ENCODE measurements at places on chromosomes 5 and 9.

DNA sequence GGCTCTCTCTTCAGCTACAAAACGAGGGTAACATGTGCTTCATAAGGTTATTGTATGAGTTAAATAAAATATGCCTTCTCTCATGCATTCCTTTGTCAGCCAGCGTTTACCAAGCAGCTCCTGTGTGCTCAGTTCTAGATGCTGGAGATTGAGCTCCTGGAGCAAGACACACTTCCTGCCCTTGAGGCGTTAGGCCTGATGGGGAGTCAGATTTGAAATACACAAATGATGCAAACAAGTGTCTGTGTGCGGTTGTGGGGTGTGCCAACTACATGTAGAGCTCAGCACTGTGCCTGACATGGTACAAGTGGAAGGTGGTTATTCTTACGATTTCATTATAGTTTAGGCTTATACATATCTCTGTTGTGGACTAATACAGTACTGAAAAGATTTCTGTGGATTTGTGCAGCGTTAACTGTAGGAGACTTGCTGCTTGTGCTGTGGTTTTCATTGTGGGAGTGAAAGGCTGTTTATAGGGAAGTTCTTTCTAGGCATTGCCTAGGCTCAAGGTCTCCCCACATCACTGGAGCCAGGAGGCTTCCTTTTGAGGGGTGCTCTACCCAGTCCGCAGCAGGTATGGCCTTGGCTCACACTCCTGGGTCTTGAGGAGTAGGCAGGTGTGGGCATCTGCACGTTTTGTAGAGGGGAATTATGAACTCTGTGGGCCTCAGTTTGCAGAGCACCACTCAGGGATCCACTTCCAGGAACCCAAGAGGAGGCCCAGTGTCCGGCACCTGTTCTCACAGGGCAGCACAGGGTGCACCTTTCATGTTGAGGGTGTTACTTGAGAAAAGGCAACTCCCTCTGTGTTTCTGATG, 39.8 kb upstream of the ANGPTL2 start:
- no peak for DNase-seq

- DNase-seq, result no peak
Measured at GRCh38 chr9:129177443-129177790, 644 bp downstream of the IER5L start.

DNA sequence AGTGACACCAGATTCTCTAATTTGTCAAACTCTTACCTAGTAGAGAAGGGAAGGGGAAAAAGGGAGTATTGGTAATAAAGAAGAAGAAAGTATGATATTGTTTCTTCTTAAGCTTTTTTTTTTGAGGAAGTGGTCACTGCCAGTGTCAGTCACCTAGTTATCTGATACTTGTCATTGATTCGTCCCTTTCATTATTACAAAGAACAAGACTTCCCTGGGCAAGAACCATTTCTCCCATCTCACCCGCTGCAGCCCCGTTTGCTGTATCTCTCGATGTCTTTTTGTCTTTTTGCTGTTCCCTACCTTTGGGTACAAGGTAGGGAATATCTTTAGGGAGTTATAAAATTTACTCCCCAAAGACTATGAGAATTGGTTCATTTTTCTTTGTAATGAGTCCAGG, 249.0 kb downstream of the ARHGAP26 start:
- DNase-seq, result no peak

GRCh38 chr5:35230038-35230611, at the start of gene PRLR:
TSS of gene PRLR (minus strand) at chr5:35230487. CDS start at chr5:35089620, 140,867 bp downstream.
- DNase-seq, result no peak

GRCh38 chr5:98585661-98586310, 187.7 kb upstream of the RGMB start:
- no peak for DNase-seq

GRCh38 chr5:141740885-141741284, 58.9 kb upstream of the ARAP3 start:
- DNase-seq, result no peak

- no peak for DNase-seq
Measured at GRCh38 chr5:504326-505154, 19.7 kb downstream of the SLC9A3 start.

DNA sequence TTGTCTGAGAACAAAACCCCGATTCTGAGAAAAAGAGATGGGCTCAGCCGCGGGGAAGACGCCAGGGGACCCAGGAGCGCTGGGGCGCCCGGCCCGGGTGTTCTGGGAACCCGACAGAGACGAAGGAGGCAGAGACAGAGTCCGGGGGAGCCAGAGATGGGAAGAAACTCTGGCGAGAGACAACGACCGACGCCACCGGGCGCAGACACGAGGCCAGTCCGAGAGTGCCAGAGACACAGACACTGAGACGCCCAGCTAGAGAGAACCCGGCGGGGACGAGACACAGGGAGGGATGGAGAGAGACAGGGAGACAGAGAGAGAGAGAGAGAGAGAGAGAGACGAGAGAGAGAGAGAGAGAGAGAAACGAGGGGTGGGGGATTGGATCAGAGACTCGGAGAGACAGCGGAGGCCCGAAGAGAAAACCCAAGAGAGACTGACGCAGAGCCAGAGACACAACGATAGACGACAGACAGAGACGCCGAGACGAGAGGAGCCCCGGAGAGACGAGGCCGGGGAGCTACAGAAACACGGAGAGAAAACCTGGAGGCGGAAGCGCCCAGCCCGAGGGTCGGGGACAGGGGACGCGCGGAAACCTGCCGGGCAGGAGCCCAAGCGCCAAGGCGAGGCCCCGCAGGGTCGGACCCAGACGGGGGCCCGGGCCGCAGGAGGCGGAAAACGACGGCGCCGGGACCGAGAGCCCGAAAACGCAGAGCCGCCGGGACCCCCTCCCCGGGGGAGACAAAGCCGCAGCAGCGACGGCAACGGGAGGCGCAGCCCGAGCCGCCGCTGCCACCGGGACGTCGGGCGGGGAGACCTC, 3.3 kb downstream of the NR5A1 start:
- DNase-seq, result no peak

GRCh38 chr9:81737871-81738507, 48.6 kb upstream of the TLE1 start:
- no peak for DNase-seq

DNA sequence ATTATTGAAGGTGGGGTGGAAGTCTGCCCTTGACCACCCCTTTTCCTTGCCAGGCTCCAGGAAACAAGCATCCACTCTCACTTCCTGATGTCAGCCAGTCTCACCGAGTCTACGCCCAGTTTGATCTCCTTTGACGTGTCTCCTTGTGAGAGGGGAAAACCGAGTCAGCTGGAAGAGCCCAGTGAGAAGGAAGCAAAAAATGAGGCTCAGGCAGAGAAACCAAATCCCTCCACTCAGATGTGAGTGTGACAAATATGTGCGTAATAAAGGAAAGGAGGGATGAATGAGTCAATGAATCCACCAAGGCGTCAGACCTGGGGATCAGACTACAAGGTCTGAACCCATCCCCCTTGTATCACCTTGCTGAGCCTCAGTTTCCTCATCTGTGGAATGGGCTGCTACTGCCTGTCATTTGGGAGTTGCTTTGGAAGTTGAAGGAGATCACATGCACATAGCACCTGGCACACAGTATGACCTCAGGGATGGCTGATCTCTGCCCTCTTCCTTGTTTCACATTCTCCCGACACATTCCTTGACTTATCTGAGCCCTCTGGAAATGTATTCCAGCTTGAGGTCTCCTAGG, 61.3 kb upstream of the XPA start:
- DNase-seq, result no peak

GRCh38 chr5:31186672-31187267, 6.7 kb upstream of the CDH6 start:
- peak; percentile 9 for DNase-seq

DNA sequence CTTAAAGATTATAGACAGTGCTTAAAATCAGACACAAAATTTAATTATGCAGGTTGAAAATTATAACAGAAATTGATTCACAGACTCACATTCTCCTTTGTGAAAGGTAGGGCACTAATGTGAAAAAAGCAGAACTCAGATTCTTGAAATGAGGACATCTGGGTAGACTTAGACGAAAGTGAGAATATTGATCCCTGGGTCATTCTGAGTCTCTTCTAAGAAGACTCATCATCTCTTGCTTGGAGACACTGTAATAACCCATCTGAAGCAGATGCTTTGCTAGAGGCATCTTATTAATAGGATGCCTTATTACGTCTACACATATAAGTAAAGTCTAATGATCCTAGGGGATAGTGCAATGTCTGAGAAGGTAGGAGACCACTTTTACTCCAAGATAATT, 274.4 kb downstream of the HINT1 start:
- DNase-seq, result no peak

DNA sequence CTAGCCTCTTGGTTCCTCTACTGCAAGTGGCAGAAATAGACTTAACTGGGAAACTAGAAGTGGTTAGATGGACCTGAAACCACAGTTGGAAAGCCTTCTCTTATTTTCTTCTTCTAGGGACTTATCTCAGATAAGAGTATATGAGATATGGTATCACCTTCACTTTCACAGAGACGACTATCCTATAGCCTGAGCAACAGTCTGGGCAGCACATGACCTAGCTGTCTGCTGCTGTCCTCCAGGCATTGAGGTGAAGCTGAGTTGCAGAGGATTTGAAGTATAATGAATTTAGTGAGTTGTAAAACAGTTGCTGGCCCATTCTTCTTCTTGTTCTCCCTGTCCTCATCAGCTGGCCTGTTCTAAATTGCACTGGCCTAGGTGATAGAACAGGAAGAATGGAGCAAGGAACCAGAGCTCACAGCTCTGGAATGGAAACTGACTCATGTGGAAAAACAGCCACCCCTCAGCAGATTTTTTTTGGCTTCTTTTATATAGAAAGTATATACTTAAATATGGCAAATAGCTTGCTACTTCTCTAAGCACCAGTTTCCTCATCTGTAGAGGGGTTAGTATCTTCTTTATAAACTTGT, 27.8 kb downstream of the RECK start:
- no peak for DNase-seq

DNA sequence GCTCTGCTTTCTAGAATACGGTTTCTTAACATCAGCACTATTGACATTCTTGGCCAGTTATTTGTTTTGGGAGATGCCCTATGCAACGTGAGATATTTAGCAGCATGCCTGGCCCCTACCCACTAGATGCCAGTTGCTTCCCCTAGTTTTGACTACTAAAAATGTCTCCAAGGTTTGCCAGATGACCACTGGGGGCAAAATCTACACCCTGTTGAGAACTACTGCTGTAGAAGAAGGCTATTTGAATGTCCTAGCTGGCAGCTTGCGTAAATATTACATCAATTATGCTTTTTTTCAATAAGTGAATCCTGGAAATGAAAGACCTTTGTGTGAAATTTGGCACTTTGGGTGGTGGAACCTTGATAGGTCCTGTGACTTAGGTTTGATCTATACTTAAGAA, 5.0 kb downstream of the NCBP1 start:
- DNase-seq, result no peak

DNA sequence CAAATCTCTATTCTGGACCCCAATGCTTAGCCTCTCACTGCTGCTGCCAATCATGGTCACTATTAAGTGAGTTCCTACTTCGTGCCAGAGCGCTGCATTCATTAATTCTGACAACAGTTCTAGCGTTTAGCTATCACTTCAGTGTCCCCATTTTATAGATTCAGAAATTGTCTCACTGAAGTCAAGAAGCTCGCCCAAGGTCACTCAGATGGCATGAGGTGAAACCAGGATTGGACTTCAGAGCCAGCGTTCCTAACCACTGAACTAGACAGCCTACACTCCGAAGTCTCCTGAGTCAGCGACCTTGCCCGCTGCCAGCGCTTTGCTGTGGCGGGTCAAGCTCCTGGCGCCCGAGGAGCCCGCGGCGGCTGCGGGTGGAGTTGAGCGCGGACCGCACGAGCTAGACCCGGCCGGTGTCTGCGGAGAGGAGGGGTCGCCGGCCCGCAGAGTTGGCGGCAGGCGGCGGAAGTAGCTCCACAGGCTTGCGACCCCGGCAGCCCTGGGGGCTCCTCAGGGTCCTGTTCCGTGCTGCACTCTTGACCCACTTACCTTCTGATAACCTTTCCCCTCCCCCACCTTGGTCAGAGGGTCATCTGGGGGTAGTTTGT, 2.1 kb upstream of the GABRB2 start:
- no peak for DNase-seq

- DNase-seq, result no peak
Measured at GRCh38 chr5:1797103-1797800, 2.4 kb downstream of the MRPL36 start.

DNA sequence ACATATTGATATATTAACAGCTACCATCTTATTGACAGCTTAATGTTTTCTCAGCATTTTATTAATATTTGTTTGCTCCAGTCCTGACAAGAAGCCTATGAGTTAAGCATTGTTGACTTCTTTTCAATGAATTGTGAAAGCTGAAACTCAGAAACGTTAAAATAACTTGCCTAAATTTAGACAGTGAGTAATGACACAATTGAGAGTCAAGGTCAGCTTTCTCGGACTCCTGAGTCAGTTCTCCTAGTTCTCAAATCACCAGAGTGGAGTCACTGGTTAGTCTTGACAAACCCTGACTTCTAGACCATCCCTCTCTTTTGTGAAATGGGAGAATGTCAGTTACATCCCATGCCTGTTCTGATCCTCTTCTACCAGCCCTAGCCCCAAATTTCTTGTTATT, 222.7 kb upstream of the ACO1 start:
- DNase-seq, result no peak

GRCh38 chr5:134543820-134544614, 18.5 kb downstream of the JADE2 start:
- no peak for DNase-seq

GRCh38 chr5:93107805-93108520, 473.1 kb downstream of the NR2F1-AS1 start:
- no peak for DNase-seq

DNA sequence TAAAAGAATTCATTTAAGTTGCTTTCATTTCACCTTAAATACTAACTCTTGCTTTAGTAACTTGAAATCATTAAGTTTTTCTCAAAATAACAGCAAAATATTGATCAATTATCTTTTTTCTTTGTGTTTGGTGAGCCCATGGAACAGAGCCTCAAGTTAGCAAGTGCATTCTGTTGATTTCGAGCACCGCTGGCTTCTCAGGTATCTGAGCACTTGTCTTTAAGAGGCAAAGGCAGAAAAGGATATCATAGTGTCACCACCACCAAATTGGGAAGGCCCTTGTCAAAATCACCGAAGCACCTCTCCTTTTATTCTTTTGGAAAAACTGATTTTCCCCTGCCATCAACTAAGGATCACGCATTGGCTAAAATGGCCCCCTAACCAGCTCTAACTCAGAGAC, 17.1 kb upstream of the CTNNAL1 start:
- DNase-seq, result no peak

GRCh38 chr5:156367597-156367996, 40.6 kb downstream of the SGCD start:
- DNase-seq, result no peak

GRCh38 chr9:130837002-130837511, 2.0 kb downstream of the ABL1 start:
- no peak for DNase-seq

- DNase-seq, result no peak
Measured at GRCh38 chr9:109974143-109974917, 194.3 kb downstream of the PALM2AKAP2 start.
